H4 (cell line): ENCODE measurements at places on chromosomes 6 and 20.
A peak's percentile ranks its signal among the peaks of the same experiment; 100 is the strongest.

DNA sequence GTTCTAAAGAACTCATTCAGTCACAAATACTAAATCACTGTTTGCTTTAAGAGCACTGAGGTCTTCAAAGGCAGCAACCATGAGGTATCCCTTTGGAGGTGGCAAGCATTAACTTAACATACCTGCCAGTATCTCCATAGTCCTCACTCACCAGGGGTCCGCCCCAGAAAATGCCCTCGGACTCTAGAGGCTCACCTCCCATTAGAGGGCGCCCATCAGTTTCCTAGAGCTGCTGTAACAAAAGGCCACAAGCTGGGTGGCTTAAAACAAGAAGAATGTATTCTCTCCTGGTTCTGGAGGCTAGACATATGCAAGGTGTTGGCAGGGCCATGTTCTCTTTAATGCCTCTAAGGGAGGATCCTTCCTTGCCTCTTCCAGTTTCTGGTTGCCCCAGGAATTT lies 12.0 kb upstream of the RNGTT start:
- no peak for DNase-seq

GRCh38 chr6:169250660-169251059 lies 3.0 kb downstream of the THBS2 start:
- peak; percentile 62 for DNase-seq

- no peak for DNase-seq
Observed at GRCh38 chr6:146481527-146481926, 62.1 kb upstream of the RAB32 start.

DNA sequence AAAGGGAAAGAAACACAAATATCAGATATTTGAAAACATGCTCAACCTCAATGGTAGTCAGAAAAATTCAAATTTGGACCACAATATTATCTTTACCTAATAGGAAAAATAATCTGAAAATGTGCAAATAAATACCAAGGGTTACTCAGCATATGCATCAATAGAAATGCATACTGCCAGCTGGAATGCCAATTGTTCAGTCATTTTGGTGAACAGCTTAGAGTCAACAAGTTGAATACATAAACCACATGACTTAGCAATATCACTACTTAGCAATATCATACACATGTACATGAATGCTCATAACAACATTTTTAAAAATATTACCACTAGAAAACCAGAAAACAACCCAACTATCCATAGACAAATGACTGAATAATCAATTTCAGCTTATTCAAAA lies 212.7 kb downstream of the PTPRK start:
- DNase-seq = no peak

DNA sequence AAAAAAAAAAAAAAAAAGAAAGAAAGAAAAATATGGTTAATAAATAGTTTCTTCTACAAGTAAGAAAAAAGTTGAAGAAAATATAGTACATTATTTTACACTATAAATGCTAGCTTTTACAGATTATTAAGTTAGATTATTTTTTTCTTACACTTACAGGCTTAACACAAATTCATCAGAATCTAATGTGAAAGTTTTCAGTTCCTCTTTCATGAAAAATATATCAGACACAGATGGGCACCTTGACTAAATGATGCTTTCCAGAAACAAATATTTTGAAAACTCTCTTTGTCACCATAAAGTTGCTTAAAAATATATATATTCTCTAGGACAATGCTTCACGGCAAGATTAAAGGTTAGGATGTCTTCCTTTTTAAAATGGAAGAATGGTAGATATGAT lies 321.8 kb upstream of the HSF2 start:
- DNase-seq = no peak

DNA sequence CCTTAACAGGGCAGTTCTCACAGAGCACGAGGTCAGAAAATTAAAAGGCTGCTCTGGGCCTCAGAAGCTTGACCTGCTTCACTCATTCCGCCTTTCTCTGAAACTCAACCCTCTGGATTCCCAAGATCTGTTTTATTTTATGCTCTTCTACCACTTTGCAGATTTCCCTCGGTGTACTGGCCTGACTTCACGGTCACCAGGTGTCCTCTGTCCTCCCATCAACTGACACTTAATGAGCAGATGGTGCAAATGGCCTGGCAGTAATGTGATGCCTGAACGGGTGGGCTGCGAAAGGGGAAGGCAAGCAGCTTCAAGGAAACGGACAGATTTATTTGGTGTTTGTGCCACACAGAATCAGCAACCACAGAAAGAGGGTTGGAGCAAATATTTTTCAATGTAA lies 169.7 kb upstream of the TFAP2D start:
- no peak for DNase-seq

DNA sequence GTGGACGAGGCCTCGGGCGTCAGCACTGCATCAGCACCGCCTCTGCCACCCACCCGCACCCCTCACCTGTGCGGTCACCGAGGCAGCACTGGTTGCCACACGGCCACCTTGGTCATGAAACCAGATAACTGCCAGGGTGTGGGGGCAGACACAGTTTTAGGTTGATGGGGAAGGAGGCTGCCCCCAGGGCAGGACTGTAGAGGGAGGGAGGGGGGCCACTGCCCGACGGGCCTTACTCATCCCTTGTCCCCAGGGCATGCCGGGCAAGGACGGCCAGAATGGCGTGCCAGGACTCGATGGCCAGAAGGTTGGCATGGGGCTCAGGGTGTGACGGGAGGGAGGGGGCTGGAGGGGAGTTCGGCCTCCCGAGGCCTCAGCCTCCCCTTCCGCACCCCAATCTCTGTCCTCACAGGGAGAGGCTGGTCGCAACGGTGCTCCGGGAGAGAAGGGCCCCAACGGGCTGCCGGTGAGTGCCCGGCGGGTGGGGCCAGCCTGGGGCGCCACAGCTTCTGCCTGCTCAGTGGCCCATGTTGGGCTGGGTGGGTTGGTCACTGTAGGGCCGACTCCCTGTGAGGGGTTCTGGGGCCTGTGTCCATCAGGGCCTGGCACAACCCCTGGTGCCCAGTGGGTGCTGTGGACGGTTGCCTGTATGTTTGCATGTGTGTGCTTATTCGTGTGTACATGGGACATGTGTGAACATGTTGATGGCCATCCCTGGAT lies 11.8 kb downstream of the COL9A3 start:
- no peak for DNase-seq

GRCh38 chr6:14790976-14791375 lies 454.9 kb upstream of the JARID2 start:
- no peak for DNase-seq

DNA sequence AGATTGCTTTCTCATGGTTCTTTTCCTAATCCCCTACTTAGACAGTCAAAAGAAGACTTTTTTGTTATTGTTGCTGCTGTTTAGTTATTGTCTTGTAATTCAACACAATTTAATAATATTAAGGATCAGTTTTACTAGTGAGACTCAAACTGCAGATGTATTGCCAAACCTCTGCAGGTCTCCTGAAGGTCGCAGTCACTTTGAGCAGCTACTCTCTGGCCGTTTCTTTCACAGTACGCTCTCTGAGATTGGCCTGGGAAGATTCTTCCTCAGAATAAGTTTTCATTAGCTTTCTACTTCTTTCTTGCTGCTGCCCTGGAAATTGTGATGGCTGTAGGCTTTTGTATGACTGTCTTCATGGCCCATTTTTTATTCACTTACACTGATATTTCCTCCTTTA lies 930.8 kb downstream of the QKI start:
- no peak for DNase-seq

GRCh38 chr20:20690676-20691476 lies 21.6 kb downstream of the RALGAPA2 start:
- DNase-seq = no peak

GRCh38 chr6:62390401-62390800 lies 104.4 kb upstream of the KHDRBS2 start:
- DNase-seq = no peak

DNA sequence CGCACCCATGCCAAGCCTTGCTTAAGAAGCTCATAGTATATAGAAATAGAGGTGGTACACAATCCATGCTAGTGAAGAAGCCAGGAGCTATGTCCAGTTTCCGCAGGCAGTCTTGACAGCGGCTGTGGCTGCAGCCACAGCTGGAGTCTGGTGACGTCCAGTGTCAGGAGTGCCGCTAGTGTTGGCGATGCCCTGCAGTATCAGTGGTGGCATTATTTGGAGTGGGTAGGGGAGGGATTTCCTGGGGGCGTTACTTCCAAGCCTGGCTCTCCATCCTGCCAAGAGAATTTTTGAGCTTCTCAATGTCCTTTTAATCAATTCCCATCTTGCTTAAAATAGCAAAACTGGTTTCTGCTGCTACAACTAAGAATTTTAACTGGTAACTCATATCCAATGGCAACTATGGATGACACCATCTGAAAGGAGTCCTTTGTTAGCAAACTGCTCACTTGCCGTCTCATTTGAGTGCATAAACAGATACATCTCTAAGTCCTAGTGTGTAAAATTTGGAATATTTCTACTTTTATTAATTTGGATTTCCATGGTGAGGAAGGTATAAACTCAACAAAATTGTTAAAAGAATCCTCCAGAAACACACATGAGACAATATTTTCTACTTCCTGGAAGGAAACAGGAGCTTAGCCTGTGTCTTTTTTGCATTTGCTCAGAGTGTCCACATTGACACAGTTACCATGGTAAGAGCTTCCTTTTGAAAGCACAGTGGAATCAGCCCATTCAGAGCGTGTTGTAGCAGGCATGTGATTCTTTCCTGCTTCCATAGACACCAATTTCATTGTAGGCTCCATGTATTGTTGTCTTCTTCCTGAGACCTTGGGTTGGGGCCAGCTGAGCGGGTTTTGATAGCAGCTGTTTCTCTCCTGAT lies 44.6 kb upstream of the PXDC1 start:
- no peak for DNase-seq

- DNase-seq = no peak
Observed at GRCh38 chr6:99790679-99791078, 184.0 kb downstream of the PRDM13 start.

DNA sequence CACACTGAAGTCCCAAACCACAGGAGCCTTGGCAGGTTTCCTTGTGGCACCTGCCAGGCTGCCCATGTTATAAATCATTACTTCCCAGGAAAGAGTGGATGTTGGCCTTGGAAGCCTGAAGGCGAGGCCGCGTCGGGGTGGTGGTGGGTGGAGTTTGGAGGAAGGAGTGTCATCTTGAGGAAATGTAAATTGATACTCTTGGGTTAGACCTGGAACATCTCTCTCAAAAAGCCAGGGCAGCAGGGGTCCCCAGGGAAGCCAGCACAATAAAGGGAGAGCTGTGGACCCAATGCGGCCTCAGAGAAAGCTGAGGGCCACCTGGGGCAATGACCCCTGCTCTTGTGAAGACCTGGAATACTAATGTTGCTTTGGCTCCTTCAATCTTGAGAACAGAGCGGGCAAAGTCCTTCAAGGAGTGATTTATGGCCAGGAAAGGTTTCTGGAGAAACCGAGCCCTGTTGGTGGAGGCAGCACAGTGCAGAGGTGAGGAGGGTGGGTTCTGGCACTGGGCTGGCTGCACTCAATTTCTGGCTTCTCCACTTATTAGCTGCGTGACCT lies 26.3 kb upstream of the TRAF3IP2 start:
- DNase-seq = no peak

DNA sequence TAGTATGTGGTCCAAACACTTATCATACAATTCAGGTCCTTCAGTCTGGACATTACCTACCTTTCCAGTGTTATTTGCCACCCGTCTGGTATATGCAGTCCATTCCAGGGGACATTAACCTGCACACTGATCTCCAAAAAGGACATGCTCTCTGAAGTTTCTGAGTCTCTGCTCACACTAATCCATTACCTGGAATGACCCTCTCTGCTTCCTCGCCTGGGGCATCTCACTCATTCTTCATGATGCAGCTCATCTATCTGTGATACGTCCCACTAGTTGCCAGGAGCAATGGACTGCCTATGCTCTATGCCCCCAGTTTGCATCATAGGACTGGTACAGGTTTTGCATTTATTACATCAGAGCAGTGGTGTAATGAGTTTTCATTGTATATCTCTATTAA lies 5.9 kb upstream of the TUBB2B start:
- DNase-seq = no peak

GRCh38 chr6:1796706-1797529 lies 187.2 kb downstream of the FOXC1 start:
- DNase-seq = no peak

GRCh38 chr6:52534966-52535390 lies 41.9 kb downstream of the TRAM2 start:
- DNase-seq = no peak

DNA sequence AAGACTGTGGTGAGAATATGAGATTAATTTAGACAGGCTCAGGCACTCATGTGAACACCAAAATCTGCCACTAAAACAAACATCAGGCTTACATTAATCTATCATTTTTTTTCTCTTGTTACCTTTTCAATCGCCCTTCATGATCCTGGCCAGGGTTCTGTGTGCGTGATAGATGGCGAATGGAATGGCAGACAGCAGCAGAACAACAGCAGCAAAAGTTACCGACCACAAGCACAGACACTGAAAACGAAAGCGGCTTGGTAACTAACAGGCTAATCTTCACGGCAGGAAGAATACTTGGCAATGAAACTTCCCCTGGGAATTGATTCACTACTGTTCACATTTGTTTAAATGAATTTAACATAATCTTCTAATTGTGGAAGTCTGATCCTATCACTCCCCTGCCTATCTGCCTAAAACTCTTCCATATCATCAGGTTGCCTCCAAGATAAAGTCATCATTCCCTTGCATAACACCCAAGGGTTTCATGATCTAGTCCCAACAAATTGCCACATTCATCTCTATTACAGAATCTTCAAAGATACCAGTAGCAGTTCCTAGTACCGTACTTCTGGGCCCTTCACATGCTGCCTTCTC lies 28.7 kb downstream of the PTPRK start:
- peak; percentile 48 for DNase-seq

GRCh38 chr20:3866464-3866863 lies 19.8 kb downstream of the MAVS start:
- no peak for DNase-seq

GRCh38 chr6:134035823-134036296 lies 16.6 kb downstream of the SLC2A12 start:
- peak; percentile 70 for DNase-seq

DNA sequence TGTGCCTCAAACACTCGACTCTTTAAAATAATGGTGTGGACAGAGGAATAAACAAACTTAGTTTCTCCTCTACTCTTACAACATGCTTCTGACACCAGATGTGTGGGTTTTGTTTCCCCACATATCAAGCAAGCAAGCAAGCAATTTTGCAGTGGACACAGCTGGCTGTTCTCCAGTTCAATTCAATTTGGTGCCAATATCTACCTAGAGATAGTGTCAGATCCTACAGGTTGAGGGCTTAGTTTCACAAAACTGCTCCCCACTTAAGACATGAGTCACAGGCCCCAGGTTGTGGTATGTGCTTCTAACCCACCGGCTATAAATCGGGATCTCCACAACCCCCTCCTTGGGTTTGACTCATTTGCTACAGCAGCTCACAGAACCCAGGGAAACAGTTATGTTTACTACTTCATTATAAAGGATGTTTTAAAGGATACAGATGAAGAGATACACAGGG lies 131.4 kb upstream of the TRAF3IP2 start:
- peak; percentile 16 for DNase-seq
